ENCODE measurements at places on chromosomes 11 and 22. TPM values are rescaled to one million over a fixed set of nuclear protein-coding genes. Genes with fewer than 3 reads are reported as not detected.
A peak's percentile ranks its signal among the peaks of the same experiment; 100 is the strongest.

Gene FUT4
- 5.5 TPM for total RNA-seq

DNA sequence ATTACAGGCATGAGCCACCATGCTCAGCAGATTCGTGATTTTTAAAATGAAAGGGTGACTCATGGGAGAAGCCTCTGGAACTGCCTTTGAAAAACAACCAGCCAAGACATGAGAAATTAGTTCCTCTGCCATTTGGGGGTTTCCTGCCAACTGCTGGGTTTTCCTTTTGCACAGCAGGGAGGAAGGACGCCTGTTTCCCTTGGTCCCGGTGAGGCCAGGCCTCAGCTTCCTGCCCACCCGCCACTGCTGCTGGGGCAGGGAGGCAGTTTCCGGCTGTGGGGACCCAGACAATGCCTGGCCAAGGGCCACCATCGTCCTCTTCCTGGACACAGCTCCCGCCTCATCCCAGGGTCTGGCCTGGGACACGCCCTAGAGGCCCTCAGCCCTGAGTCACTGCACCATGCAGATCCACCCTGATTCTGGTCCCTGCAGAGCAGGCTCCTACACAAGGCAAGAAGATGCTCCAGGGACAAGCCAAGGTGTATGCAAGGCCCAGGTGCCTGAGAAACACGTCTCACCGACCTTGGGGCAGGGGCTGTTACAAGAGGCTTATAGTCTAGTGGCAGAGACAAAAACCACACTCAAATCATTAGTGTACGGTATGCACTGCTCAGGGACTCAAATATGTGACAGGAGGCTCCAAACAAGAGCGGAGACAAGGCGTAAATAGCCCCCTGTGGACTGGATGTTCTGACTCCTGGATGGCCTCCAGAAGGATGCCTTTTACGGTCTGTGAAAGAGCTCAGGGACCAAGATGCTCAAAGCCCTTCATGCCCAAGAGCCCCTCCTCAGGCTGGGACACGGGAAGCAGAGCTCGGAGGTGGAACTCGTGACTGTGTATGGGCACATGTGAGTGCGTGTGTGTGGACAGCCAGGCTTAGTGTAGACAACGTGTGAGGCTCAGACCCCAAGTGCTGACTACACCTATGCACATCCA is 10.0 kb downstream of the PPM1F start:
- peak; percentile 94 for DNase-seq

GRCh38 chr11:8808226-8808585 is 102.8 kb upstream of the AKIP1 start:
- no peak for DNase-seq

DNA sequence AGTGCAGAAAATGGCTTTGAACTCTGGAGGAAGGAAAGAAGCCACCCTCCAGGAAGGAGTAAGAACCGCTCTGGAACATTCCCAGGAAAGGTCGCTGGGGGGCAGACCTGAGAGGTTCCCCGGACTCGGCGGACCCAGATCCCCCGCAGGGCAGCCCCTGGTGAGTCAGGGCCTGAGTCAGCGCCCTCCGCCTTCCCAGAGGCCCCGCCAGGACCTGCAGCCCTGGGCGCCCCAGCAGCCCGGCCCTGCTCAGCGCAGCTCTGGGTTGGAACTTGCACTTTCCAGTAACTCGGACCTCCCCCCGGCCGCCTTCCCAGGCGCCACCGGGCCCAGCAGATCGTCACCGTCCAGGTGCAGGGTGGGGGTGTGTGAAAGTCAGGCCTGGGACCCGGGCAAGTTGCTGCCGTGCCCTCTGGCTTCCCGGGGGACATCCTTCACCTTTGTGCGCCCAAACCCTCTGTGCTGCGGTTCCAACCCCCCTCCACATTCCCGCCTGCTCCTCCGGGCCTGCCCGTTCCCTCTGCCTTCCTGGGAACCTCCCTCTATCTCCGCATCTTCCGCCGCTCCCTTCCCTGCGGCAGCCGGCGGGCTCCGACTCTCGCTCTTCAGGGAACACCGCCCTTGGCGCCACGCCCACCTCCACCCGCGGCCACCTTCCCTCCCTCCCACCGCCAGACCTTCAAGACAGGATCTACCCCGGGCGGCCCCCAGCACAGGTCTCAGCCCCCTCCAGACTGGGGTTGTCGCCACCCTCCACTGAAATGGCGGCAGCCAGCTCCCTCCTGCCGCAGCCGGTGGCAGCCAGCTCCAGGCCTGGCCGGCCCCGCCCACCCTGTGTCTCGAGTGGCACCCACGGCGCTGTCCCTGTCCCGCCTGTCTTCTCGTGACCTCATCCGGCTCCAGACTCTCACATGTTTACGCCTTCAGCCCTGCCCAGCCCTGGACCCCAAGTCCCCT is 36.8 kb upstream of the WNT7B start:
- peak; percentile 99 for DNase-seq

DNA sequence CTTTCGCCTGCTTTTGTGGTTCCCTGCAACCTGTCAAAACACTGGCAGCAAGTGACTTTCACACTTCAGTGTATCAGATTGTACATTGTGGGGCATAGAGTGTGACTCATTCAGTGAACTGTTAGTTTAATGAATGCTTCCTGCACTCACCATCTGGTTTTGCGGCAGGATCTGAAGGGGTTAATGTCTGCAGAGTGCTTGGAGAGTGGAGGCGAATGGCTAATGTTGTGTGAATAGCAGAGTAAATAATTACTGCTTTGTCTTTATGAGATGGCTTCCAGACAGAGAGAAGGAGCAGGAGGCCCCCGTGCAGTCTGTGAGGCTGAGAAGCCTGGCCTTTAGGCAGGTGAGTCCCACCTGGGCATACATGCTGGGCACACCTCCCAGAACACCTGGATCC is 454.3 kb upstream of the KIRREL3 start:
- no peak for DNase-seq

DNA sequence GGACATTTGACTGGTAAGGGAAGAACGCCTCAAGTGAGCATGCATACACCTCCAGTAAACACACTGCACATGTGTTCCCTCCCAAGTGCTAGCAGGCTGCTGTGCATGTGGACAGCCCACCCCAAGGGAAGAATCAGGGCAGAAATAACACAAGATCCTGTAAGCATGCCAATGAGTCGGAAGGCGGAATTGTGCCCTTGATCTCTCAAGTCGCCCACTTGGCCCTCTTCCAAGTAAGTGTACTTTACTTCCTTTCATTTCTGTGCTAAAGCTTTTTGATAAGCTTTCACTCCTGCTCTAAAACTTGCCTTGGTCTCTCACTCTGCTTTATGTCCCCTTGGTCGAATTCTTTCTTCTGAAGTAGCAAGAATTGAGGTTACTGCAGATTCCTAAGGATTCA is 139.6 kb downstream of the TRPC6 start:
- DNase-seq, result no peak

GRCh38 chr11:12762278-12762677 is 88.1 kb downstream of the TEAD1 start:
- no peak for DNase-seq

DNA sequence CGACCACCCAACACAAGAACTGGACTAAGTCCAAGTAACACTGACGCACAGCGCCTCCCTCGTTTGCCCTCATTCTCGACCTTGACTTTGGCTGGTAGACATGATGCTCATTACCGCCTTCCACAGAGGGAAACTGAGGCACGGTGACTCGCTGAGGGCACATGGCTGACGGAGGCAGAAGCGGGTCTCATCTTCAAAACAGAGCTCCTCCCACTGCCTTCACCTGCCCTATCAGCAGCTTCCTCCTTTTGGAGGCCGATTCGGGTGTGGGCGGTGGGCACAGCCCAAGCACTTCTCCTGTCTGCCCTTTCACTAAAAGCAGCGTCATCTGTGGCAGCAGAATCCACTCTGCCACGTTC is 2.0 kb upstream of the KMT5B start:
- DNase-seq, result no peak

- DNase-seq, result no peak
These were observed 208.5 kb upstream of the MTMR2 start for GRCh38 chr11:96132437-96132836.

Measured in mesenteric fat pad (tissue), 1 donor.